ENCODE measurements at places on chromosomes 3 and 15. TPM values are rescaled to one million over a fixed set of nuclear protein-coding genes. Genes with fewer than 3 reads are reported as not detected.

The FAM162A gene
- 31.0 TPM for total RNA-seq

The PSTPIP1 gene
- total RNA-seq = 16.0 TPM

The TMOD2 gene
- 16.1 TPM for total RNA-seq

The SLC28A2 gene
- 0.35 TPM for total RNA-seq

The TRA2B gene
- total RNA-seq = 92.7 TPM

The COX5A gene
- 138 TPM for total RNA-seq

The P2RY12 gene
- 3.1 TPM for total RNA-seq

DNA sequence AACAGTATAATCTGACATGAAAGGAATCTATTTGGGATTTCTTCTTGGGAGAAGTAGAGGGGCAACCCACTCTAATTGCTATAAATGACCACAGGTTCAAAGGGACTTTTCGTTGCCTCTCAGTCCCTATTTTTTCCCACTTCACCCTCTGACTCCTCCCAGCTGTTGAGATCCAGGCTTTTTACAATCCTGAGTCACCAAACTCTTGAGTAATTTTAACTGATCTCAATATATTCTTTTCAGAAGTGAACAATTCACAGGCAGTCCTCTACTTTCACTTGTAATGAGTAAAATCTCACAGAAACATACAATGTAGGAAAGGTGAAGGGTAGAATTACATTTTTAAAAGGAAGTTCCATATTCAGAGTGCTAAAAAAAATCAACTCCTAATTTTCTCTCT, 44.6 kb downstream of the EIF4E3 start:
- no peak for DNase-seq

- no peak for DNase-seq
These were observed 367.9 kb downstream of the ZIC4 start for GRCh38 chr3:147038481-147038880.

- no peak for DNase-seq
These were observed 67.1 kb downstream of the MB21D2 start for GRCh38 chr3:192850451-192850981.

- DNase-seq = no peak
These were observed 84.0 kb downstream of the HES1 start for GRCh38 chr3:194219826-194220410.

GRCh38 chr3:159923956-159924355, 64.7 kb upstream of the IL12A start:
- no peak for DNase-seq

DNA sequence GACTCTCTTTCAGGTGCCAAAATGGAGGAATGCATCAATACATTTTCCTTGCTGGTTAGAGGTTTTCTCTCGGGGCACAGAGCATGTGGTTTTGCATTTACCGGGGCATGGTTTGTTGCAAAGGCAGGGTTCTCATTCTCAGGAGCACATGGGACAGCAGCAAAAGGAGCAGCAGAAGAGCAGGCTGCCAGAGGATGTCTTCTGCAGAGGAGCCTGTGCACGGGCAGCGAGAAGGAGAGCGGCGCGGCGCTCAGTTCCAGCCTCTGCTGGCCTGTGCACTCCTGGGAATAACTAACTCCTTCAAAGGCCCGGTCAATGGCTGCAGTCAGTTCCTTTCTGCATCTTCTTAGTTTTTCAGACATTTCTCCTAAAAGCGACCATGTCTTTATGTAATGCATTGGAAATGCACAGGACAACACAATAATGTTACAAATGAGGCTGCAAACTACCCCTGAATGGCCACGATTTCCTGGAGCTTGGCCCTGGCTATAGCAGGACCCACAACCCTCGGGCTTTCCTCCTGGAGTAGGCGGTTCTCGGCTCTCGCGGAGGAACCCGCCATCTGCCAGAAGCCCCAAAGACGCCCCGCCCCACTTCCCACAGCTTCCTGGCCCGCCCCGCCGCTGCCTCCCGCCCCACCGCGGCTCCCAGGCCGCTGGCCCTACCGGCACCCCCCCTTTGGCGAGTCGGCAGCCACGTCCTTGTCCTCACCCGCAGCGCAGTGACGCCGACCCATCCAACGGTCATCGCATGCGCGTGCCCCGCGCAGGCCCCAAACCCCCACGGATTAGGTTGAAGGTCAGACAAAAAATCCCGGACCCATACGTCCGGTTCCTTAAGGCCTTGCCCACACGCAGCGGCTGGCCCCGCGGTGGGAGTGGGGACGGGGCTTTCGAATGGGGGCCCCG, at the start of gene C3orf62:
TSS of gene C3orf62 (minus strand) at position 758 of the 908 bp plus-strand sequence. CDS start at position 398, 360 bp downstream.
- peak; percentile 96 for DNase-seq

DNA sequence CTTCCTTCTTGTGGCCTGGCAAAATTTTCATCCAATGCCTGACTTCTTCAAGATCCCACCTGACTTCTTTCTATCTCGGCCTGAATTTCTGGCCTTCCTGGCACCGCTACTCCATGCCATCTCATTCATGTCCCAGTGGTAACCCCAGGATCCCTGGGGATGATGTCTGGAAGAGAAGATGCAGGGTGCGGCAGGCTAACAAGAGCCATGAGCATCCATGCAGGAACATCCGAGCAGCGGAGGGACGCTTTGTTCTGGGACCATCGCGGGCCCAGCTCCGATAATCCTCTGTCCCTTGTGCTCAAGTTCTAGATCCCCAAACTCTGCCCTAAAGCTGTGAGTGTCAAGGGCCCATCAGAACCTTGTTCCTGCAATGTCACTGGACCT, 10.9 kb downstream of the MYL3 start:
- DNase-seq = peak; percentile 50

- no peak for DNase-seq
These were observed 749 bp downstream of the ITGA11 start for GRCh38 chr15:68431037-68431791.

- DNase-seq = no peak
These were observed 5.0 kb downstream of the IFRD2 start for GRCh38 chr3:50287262-50287661.

- no peak for DNase-seq
These were observed 77.6 kb downstream of the GALK2 start for GRCh38 chr15:49247556-49248110.

DNA sequence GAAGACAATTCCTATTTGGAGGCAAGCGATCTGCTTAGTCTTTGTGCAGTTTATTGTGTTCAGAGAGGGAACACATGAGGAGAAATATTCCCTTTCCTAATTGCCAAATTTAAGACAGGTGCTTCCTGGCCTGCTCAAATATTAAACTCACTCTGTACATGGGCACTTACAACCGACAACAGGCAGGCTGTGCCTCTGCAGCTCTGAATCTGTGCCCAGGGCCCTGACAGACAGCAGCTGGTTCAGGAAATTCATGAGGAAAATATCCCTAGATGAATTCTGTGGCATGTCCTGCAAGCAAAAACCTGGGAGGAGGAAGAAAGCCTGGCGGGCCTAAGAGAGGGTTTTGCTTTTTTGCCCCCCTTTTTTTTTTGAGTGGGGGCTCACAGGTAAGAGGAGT, 169.3 kb upstream of the TRIM42 start:
- no peak for DNase-seq

- DNase-seq = no peak
These were observed 78.5 kb upstream of the ROBO1 start for GRCh38 chr3:79846148-79846933.

GRCh38 chr3:139953131-139953910, 18.3 kb downstream of the CLSTN2 start:
- DNase-seq = no peak
